ENCODE measurements at places on chromosomes 6 and 20. TPM values are rescaled to one million over a fixed set of nuclear protein-coding genes. Genes with fewer than 3 reads are reported as not detected.

DNA sequence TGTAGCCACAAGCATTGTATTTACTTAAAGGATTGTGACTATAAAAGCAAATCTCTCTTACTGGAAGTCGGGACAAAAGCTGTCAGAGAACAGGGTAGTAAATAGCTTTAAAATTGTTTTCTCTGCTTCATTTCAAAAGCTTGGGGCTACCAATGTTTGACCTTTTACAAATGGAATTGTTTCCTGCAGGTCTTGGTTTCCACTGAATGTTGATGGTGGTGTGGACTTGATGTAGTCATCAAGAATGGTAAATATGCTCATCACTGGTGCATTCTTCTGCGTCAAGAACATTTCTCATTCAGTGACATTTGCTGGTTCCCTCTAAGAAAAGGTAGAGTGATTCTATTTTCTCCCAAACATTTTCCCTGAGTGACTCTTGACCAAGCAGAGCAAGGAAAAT, 435.4 kb upstream of the KHDRBS2 start:
- no peak for DNase-seq

- no peak for DNase-seq
Observed at GRCh38 chr20:38585404-38586180, 4.6 kb downstream of the ADIG start.

DNA sequence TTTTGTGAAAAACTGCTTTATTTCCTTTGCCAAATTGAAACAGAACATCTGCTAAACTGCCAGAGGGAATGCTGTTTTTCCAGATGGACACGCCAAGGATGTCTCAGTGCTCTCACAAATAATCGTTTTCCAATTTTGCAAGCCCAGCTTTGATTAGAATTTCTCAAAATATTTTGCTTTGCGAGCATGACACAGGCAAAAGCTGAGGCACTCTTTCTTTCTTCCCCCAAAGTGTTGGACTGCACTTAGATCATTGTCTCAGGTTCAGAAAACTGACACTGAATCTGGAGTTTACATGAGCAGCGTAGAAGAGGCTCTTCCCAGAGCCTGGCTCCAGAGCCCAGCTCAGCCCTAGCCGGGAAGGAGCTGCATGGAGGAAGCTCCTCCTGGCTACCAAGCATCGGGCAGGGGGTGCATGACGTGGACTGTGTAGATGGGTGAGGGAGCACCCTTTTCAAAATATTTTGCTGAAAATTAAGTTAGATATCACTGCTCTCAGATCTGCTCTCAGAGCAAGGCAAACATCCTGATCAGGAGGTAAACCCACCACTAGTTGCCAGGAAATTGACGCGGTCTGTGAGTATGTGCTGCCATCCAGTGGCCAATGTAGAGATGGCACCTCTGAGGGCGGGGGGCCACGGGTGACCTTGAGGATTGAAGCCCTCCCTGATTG, 107.5 kb downstream of the SLC22A3 start:
- peak; percentile 52 for DNase-seq

DNA sequence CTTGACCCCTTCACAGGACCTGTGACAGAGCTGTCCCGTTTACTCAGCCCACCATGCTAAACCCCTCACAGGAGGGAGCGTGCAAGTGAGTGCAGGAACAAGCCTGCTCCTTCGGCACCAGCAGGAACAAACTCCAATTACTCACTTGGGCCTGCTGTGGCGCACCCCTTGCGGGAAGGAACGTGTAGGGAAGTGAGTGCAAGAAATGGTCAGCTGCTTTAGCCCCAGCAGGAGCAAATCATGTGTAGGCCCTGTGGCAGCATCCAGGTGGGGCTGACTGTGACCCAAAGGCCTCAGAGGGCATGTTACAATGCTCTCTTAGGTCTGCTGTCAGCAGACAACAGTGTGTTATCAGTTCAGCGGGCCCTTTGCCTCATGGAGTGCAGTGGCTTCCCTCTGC, 574.4 kb downstream of the PRKN start:
- no peak for DNase-seq

GRCh38 chr6:126388104-126388598, 48.2 kb downstream of the CENPW start:
- no peak for DNase-seq

- no peak for DNase-seq
Observed at GRCh38 chr6:26142026-26142425, 54.8 kb downstream of the HFE start.

DNA sequence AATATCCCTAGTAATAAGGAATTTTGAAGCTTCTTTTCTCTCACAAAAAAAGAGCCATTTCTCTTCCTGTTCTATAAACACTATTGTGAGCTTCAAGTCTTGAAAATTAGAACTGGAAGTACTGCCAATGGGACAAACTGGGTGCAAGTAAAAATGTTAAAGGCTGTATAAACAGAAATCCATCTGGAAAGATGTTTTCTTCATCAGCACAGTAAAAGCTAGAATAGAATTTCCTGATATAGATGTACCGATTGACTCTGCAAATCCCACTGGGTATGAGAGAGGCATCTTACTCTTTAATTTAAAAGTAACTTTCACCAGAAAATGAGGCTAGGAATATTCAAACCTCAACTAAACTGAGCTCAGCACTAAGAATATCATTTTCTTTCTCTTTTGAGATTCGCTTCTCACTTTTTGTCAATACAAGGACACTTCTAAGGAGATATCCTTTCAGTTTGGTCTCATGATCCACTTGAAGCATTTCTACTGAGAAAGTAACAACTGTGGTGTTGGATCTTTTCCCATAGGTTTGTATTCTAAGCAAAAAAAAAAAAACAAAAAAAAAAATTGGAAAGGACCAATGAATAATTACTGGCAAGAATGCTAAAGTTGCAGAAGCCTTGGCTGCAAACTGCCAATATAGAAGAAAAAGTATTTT, 169.0 kb upstream of the PRDM1 start:
- DNase-seq, result no peak

GRCh38 chr6:48835421-48835958, 627.6 kb downstream of the MMUT start:
- DNase-seq, result peak; percentile 71

- no peak for DNase-seq
Observed at GRCh38 chr6:168670401-168670985, 229.5 kb downstream of the SMOC2 start.

DNA sequence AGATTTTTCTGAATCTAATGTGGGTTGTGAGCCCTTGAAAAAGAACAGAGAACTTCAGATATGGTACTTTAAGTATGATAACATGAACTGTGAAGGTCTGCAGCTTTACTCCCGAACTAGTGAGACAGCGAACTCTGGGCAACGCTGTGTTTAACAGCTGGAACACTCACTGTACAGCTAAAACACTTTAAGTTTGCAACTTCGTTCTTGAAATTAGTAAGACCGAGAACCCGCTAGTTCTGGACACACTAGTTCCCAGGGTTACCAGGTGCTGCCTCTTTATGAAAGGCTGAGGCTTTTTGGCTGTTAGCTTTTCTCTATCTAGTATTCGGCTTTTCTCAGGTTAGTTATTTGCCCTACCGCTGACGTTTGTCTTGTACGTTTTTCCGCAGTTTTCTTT, 52.9 kb downstream of the RIOK1 start:
- no peak for DNase-seq

DNA sequence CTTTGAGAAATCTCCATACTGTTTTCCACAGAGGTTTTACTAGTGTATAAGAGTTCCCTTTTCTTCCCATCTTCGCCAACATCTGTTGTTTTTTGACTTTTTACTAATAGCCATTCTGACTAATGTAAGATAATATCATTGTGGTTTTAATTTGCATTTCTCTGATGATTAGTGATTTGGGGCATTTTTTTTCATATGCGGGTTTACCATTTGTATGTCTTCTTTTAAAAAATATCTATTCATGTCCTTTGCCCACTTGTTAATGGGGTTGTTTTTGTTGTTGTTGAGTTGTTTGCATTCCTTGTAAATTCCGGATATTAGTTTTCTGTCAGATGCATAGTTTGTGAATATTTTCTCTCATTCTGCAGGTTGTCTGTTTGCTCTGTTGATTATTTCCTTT, 167.1 kb downstream of the PRL start:
- DNase-seq, result peak; percentile 26

DNA sequence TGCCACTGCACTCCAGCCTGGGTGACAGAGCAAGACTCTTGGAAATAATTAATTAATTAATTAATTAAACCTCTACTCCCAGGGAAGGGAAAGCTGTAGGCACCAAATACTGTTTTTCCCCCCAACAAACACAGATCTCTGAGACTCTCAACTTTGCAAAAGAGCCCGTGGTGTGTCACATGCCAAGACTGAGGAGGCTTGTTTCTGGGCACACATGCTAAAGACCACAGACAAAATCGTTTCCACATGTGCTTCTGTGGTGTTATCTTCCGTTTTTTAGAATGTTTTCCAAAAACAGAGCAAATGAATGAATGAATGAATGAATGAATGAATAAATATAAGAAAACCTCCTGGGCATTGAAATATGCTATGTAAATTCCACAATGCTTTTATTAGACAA, 55.6 kb upstream of the ATXN1 start:
- DNase-seq, result no peak

- peak; percentile 78 for DNase-seq
Observed at GRCh38 chr20:561437-562231, 18.0 kb upstream of the CSNK2A1 start.

GRCh38 chr6:23202207-23202606, 632.8 kb downstream of the HDGFL1 start:
- no peak for DNase-seq

- no peak for DNase-seq
Observed at GRCh38 chr20:2687514-2687913, 5.1 kb upstream of the EBF4 start.

DNA sequence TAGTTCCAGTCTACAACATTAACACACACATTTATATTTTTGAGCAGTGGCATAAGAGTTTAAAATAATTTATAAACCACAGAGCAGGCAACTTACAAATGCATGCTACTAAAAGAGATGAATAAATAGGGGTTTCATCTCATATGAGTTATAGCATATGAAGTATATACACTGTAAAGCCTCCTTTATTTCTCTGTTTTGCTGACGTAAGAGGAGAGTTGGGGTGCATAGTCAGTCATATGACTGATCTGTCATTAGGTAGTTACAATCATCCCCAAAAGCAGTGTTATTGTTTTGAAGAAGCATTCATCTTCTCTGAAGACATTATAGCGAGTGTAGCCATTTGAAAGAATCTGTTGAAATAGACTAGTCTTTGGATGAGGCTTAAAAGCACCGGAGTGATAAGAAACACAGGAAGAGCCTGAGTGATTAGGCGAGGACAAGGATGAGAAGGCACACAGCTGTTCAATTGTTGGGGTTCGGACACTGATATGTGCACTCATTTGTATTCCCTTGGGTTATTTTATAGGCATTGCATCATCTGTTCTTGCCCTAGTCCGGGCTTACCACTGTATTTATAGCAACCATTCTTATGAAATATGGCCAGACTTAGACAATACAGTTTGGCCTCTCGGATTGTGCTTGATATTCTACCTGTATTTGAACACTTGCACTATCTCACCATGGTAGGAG, 325.7 kb downstream of the SAMD5 start:
- DNase-seq, result no peak

DNA sequence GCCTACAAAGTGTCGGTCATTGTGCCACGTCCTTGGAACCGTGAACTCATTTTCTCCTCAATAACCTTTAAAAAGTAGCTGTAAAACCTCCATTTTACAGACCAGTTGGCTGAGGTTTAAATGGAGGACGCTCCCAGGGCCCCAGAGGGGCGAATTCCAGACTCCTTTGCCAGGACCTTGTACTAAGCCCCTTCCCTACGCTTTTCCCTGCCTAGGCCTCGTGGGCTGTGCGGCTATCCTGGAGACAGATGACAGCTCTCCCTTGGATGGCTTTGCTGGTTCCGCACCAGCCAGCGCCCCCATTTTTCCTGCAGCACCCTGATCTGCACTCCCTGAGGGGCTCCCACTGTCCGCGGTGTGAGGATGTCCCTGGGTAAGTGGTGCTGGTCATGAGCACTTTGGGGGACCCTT, 12.1 kb upstream of the SNHG17 start:
- no peak for DNase-seq

DNA sequence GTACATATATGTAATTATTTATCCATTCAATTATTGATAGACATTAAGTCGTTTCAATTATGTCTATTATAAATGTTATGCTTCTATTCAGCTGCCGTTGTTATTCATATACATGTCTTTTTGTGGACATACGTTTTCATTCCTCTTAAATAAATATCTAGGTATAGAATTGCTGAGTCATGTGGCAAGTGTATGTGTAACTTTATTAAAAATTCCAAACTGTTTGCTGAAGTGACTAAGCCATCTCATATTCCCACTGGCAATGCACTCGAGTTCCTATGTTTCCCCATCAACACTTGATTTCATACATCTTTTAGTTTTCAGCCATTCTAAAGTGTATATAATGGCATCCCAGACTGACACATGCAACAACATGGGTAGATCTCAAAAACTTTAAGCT, 739.7 kb upstream of the POU3F2 start:
- no peak for DNase-seq

DNA sequence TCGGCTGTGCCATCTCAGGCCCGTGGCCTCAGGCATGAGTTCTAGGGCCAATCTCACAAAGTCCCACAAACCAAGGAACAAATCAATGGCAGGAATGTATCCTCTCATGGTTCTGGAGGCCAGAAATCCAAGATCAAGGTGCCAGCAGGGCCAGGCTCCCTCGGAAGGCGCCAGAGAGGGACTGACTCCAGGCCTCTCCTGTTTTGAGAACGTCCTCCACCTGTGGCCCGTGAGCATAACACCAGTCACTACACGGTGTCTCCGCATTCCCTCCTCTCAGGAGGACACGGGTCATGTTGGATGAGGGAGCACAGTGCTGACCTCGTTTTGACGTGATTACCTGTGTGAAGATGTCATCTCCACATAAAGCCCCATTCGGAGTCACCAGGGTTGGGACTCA, 45.0 kb upstream of the SMOC2 start:
- no peak for DNase-seq

DNA sequence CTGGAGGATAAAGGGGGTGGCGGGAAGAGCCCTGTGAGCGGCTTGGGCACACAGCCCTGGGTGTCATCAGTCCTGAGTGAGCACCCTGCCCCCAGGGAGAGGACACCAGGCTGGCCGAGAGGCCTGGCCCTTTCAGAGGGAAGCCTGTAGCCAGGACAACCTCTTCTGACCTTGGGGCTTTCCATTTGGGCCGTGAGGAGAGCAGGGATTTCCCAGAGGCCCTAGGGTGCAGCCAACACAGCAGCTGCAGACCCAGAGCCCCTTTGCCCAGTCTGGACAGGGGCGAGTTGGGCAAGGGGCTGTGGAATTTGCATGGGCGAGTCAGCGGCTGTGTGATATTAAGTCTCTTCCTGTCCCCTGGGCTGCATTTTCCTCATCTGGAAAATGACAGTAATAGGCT, 6.3 kb downstream of the MAP1LC3A start:
- no peak for DNase-seq

GRCh38 chr6:40727271-40727670, 140.1 kb upstream of the LRFN2 start:
- DNase-seq, result no peak

- no peak for DNase-seq
Observed at GRCh38 chr20:22159276-22159675, 425.1 kb downstream of the FOXA2 start.

RNASET2 gene
- 33.3 TPM for total RNA-seq

AVP gene
- total RNA-seq, result not detected

PLCB1 gene
- total RNA-seq, result 0.94 TPM

FABP7 gene
- total RNA-seq, result not detected

PTK7 gene
- total RNA-seq, result 76.3 TPM

ALDH8A1 gene
- not detected for total RNA-seq

CEP85L gene
- total RNA-seq, result 5.7 TPM

SLC17A2 gene
- total RNA-seq, result not detected

PTCHD4 gene
- 1.3 TPM for total RNA-seq

RGS17 gene
- total RNA-seq, result 1.2 TPM

DLK2 gene
- total RNA-seq, result 3.4 TPM

BPIFB2 gene
- not detected for total RNA-seq

SUN5 gene
- not detected for total RNA-seq
